ENCODE measurements at places on chromosomes 3 and 15.

DNA sequence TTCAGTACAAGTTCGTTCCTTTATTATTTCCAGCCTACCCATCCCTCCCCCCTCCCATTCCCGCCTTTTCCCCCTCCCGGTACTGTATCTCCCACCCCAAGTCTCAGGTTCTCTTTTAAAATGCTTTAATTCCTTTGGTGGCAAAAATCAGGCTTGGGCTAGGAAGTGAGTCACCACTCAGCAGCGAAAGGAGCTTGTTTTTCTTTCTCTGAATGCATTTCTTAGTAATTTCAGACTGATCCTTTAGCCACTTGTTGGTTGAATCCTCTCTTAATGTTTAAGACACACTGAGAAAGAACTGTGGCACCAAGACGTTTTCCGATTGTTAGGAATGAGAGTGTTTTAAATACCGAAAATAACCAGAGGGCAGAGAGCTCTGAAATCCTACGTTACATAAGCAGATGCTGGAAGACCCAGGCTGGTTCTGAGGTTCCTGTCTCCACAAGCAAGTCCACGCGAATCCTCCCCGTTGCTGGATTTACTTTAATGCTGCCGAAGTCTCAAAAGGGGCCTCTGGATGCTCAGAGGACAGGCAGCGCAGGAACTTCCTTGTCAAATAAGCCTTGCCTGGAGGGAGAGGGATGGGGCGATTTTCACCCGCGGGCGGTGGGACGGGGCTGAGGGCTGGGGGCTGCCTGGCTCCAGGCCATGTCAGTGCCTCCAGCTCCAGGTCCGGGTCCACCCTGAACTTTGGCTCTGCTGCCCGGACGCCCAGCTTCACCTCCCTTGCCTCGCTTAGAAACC, 854 bp upstream of the COL8A1 start:
- no peak for DNase-seq

GRCh38 chr3:122060040-122060698, 5.0 kb downstream of the CD86 start:
- no peak for DNase-seq

GRCh38 chr3:13420831-13421765, 976 bp upstream of the NUP210 start:
- no peak for DNase-seq

DNA sequence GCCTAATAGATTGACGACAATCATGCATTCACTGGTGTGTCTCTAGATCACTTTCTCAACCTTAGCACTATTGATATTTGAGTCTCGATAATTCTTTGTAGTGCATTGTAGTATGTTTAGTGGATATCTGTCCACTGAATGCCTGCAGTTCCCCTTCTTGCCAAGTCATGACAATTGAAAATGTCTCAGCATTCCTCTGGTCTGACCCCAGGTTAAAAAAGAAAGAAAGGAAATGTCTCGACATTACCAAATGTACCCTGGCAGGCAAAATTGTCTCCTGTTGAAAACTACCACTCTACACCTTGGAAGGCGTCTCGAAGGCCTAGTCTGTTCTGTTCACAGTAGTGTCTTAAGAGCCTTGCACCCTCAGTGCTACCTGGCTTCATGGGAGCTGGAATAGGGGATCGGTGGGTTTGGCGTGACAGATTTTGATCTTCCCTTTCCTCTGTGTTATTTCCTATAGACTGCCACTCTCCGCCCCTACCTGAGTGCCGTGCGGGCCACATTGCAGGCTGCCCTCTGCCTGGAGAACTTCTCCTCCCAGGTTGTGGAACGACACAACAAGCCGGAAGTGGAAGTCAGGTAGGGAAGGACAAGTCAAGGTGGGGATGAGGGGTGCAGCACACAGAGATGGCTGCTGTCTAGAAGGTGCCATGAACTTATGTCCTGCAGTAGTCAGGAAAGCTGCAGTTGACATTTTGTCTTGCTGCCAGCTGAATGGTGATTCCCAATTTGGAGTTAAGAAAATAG, 4.5 kb downstream of the ARPC4 start:
- no peak for DNase-seq

DNA sequence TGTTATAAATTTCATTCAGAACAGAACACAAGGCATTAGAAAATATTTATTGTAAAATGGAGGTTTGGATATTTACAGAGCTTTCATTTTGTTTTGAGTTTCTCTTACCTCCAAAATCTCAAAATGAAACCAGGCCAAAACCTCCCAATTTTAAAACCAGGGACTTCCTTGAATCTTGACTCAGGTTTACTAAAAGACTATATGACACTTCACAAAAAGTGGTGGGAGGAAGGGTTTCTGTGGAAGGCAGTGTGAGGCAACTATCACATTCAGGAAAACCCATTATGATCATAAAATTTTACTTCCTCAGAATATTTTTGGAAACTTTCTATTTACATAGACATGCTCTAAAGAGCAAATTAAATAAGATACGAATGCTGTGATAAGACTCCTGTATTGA, 205.8 kb upstream of the EOMES start:
- no peak for DNase-seq

DNA sequence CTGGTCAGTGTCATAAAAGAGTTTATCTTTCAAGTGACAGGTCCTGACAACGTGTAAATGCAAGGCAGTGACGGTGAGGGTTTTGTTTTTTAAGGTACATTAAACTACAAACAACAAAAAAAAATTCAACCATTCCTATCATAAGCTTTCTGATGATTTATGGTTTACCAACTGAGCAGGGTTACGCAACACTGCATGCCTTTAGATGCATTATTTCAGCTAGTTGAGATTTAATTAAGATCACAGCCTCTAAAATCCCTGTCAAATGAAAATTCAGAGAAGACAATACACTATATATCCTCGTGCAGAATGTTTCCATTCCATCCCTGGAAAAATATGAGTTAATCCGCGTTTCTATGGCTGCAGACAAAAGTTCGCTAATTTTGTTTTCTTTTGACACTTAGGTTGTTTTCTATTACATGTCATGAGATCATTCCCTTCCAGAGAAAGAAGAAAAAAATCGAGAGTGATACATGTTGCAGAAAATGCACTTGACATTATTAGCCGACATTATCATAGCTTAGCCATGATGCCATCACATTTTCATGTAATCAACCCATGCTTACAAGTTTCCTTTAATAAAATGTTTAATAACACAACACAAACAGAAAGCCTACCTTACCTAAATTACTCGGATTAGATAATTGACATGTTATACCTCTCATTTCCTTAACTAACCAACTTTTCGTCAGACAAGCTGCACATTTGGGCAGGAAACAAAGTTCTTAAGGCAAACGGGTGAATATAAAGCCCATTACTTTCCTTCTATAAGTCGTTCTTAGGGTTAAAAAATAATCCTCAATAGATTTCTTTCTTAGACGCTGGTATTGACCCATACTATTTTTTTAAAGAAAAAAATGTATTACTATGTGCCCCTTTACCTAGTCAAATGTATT, 521.2 kb downstream of the FOXP1 start:
- no peak for DNase-seq

- DNase-seq: no peak
Measured at GRCh38 chr15:92528736-92529135, 126.8 kb downstream of the FAM174B start.

- no peak for DNase-seq
Measured at GRCh38 chr15:94312946-94313345, 81.6 kb downstream of the MCTP2 start.

DNA sequence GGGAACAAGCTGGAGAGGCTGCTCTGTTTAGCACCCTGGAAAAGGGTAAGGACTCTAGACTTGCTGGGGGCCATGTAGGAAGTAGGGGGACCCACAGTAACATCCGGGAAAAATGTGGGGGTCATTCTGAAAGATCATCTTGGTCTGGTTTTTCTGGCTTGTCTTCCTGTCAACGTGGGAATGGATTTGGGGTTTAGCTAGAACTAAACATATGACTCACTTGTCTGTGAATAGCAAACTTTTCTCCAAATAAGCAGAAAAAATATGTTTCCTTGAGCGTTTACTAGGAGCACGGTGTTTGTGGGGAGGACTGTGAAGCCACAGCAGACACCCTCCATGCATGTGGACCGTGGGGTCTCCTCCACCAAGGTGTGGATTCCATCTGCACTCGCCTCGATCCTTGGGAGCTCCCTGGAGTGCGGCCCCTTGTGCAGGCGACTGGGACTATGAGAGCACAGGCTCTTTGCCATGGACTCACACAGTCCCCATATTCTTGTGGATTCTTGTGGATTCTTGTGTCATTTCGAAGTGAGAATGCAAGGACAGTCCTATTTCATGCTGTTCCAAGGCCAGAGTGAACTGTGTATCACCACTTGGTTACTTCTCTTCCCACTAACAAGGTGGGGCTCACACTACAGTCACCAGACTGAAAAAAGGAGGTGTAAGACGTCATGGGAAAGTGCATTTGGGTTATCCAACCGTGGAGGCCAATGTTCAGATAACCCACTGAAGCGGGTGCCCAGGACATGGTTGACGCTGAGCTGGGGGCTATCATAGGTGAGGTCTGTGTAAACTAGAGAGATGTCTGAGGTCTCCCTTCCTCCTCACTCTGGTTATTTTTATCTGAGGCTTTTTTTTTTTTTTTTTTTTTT, 25.5 kb downstream of the PGPEP1L start:
- DNase-seq: no peak

- DNase-seq: no peak
Measured at GRCh38 chr3:101836652-101837598, 12.4 kb upstream of the NFKBIZ start.

DNA sequence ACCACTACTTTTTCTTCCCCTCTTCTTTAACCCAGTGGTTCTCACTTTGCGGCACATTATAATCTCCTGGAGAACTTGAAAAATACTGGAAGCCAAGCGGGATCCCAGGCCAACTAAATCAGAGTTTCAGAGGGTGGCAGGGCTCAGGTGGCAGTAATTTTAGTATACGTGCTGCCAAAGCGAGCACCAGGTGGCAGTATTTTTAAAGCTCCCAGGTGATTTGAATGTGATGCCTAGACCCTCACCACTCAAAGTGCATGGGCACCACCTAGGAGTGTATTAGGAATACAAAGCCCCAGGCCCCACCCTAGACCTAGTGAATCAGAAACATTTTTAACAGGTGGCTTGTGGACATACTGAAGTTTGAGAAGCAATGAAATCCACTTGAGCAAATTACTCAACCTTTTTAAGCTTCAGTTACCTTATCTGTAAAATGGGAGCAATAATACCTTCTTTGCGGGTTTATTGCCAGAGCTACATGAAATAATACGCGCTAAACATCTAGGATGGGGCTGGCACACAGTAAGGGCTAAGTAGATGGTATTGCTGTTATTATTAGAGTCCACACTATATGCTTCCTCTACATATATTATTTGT, 8.3 kb downstream of the B3GALNT1 start:
- DNase-seq: no peak

DNA sequence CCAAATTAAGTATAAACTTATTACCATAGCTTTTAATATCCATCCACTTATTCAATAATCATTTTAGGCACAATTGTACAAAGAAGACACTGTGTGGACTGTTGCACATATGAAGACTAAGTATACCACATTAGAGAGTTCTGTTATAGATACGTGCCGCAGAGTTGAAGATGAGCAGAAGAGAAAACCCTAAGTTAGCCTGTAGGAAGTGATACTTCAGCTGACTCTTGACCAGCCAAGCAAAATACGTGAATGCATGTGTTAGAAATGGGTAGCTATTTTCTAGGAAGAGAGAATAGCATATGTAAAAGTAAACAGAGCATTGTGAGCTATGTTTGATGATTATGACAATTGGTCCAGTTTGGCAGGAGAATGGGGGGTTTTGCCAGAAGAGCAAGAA, 272.0 kb upstream of the ATP11B start:
- DNase-seq: no peak

GRCh38 chr3:188338086-188338485, 184.1 kb downstream of the LPP start:
- DNase-seq: no peak

GRCh38 chr3:8945890-8946600, 17.2 kb downstream of the RAD18 start:
- DNase-seq: no peak

- DNase-seq: no peak
Measured at GRCh38 chr3:194685065-194685717, 492 bp upstream of the FAM43A start.

DNA sequence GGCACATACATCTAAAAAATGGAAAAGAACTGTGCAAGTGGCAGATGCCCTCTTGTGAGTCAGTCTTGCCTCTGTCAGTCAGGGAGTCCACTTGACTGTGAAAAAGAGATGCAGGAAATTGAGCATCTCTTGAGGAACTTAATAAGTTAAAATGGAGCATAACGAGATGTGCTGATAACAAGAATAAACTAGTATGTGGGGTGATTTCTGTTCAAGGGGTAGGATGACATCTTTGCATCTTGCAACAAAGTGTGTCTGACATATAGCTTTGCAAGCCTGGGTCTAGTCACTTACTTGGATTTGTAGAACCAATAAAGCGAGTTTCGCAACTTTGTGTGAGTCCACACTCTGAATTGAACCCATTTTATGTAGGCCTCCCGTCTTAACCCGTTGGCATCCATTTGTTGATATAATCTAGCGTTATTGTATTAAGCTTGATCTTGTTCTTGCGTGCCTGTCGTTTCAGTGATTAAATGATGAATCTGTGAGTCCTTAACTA, 2.2 kb downstream of the USP3 start:
- no peak for DNase-seq

- DNase-seq: no peak
Measured at GRCh38 chr3:16472593-16472992, 40.9 kb downstream of the RFTN1 start.

- DNase-seq: no peak
Measured at GRCh38 chr3:148233403-148233802, 464.3 kb upstream of the AGTR1 start.

GRCh38 chr3:51243924-51244323, 141.2 kb upstream of the MANF start:
- DNase-seq: peak; percentile 1

GRCh38 chr3:153127788-153128187, 34.2 kb upstream of the RAP2B start:
- DNase-seq: no peak

- peak; percentile 78 for DNase-seq
Measured at GRCh38 chr3:124260206-124260915, 268.4 kb upstream of the ROPN1 start.

DNA sequence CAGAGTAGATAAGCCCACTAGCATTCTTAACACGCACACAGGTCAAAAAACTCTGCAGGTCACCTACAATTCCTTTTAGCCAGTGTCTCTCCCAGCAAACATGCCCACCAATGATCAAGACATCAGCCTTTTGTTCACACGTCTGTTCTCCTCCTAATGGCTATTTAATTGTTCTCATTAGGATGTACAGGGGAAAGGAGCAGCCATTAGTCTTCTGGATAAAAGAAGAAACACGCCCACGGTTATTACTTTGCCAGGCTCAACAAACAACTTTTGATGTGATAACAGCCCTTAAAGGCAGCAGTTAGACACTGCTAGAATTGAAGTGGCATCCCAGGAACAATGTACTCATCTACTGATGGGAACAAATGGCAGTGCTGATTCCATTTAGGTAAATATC, 108.8 kb downstream of the NTRK3 start:
- no peak for DNase-seq

- DNase-seq: peak; percentile 60
Measured at GRCh38 chr3:177337541-177338331, 140.5 kb upstream of the TBL1XR1 start.

GRCh38 chr3:188764609-188765008, 407.2 kb upstream of the TPRG1 start:
- no peak for DNase-seq
